ENCODE measurements at places on chromosomes 2 and 18. TPM values are rescaled to one million over a fixed set of nuclear protein-coding genes. Genes with fewer than 3 reads are reported as not detected.

CIB4 gene
- total RNA-seq, result not detected

GALM gene
- total RNA-seq, result 21.6 TPM

UGT1A3 gene
- total RNA-seq, result not detected

LHCGR gene
- total RNA-seq, result 0.45 TPM

GPC1 gene
- 56.9 TPM for total RNA-seq

HOXD9 gene
- not detected for total RNA-seq

DNAJB2 gene
- 25.5 TPM for total RNA-seq

HOXD4 gene
- not detected for total RNA-seq

PLEKHH2 gene
- total RNA-seq, result 6.7 TPM

GPR35 gene
- total RNA-seq, result 0.39 TPM

C1GALT1C1L gene
- total RNA-seq, result not detected

G6PC2 gene
- total RNA-seq, result not detected

LONRF2 gene
- 0.24 TPM for total RNA-seq

DNA sequence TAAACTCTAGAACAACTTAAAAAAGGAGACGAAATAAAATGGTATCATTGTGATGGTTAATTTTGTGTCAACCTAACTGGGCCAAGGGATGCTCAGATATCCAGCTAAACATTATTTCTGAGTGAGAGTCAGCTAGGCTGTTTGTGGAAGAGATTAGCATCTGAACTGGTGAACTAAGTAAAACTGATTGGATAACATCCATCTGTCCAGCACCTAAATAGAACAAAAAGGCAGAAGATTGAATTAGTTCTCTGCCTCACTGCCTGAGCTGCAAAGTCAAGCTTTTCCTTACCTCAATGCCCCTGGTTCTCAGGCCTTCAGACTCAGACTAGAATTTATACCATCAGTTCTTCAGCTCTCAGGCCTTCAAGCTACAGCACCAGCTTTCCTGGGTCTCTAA is 30.0 kb downstream of the PPP3R1 start:
- no peak for DNase-seq

DNA sequence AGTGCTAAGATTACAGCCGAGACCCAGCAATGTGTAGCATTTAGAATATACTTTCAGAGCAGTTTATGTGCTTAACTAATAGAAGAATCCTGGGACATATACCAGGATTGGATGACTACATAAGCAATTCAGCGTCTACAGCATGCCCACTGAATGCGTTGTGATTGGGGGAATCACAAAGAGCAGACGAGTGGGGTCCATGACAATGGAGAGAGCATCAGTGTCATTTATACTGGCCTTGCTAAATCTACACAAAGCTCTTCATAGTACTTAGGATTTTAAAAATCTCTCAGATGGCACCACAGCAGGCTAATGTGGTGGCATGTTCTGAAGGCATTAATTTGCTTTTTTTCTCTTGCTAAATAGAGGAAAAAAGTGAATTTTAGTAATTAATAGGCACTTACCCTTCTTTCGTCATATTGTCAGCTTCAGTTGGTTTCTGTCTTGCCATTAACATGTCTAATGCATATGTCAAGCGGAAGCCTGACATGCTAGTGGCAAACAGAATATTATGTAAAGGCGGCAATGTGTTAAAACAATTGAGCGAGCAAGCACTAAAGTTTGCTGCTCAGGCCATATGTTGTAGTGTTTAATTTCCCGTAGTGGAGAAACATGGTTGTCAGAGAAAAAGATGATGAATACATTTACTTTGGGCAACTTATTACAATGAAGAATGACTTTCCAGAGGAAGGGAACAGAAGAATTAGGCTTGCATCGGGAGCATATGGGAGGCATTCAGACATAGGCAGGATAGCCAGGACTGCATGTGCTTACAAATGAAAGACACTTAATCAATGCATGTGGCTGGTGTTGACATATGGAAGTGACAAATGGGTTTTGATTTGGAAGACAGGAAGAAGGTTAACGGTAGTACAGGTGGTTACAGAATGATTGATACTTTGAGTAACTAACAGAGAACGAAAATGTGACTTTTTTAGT is 145.2 kb downstream of the ICOS start:
- DNase-seq, result peak; percentile 10

GRCh38 chr2:42030829-42031228 is 17.0 kb upstream of the PKDCC start:
- no peak for DNase-seq

GRCh38 chr2:207048416-207048815 is 109.1 kb downstream of the CPO start:
- no peak for DNase-seq

DNA sequence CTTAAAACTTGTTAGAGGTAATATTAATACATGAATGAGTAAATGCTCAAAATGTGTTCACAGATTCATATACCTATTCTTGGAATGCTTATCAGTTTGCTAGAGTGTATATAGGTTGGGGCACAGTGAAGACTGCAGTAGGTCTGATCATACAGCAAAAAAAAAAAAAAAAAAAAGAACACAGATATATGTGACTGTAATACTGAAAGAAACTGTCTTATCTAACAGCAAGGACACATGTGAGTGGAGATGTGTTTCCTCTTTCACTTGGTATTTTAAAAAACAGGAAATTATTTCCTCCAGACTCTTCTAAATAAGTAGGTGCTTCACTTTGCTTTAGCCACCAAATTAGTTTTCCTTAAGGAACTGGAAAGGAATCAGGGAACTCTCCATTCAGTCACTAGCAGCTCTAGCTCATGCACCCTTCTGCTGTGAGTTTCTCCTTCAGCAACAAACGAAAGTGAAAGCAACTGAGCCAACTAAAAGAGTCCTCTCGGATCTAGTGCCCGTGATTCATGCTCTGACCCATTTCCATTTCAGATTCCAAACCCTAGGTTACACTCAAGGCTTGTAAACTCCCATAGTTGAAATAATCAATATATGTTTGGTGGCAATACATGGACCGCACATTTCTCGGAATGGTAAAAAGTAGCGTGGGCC is 98.5 kb downstream of the DSEL start:
- no peak for DNase-seq

DNA sequence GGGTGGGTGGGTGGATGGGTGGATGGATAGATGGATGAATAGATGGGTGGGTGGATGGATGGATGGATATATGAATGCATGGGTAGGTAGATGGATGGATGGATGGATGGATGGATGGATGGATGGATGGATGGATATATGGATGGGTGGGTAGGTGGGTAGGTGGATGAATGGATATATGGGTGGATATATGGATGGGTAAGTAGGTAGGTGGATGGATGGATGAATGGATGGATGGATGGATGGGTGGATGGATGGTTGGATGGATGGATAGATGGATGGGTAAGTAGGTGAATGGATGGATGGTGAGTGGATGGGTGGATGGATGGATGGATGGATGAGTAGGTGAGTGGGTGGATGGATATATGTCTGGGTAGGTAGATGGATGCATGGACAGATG is 36.1 kb downstream of the MCFD2 start:
- DNase-seq, result no peak

DNA sequence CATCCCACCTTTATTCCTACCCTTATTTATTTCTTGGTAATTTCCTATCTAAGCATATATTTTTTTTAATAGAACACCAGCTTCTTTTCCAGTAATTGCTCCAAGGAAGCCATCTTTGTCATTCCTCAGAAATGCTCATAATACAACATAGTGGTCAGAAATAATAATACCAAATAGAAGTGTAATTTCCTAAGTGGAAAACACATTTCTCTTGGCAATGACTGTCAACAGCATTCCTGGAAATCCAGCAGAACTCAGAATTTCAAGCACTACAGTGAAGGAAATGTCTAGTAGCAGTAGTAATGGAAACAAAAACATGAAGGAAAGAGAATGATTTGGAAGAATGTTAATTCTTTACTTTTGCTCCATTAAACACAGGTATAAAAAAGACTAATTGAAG is 56.6 kb downstream of the GDF7 start:
- no peak for DNase-seq

GRCh38 chr2:163953390-163953907 is 217.6 kb upstream of the FIGN start:
- no peak for DNase-seq

GRCh38 chr18:13359210-13359609 is 140.7 kb downstream of the LDLRAD4 start:
- DNase-seq, result no peak

GRCh38 chr18:5582849-5583681 is 39.3 kb upstream of the EPB41L3 start:
- no peak for DNase-seq

GRCh38 chr2:161754379-161754778 is 130.2 kb downstream of the SLC4A10 start:
- no peak for DNase-seq

- no peak for DNase-seq
These were observed 55.1 kb downstream of the CYP27C1 start for GRCh38 chr2:127164761-127165538.

DNA sequence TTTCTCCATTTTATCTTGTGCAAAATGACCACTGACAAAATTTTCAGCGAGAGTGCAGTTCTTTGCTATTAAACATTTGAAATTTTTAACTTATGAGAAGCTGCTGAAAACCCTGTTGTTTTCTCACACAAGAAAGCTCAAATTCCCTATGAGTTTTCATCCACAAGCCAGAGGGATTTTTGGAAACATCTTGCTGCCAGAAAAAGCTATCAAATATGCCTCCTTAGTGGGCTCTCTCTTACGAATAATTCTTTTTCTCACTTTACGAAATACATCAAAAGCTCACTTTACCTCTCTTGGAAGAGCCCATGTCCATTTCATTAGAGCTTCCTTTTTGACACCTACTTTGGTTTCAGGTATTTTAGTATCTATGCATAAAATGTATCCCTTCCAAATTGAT is 202.9 kb downstream of the KCNH7 start:
- no peak for DNase-seq

DNA sequence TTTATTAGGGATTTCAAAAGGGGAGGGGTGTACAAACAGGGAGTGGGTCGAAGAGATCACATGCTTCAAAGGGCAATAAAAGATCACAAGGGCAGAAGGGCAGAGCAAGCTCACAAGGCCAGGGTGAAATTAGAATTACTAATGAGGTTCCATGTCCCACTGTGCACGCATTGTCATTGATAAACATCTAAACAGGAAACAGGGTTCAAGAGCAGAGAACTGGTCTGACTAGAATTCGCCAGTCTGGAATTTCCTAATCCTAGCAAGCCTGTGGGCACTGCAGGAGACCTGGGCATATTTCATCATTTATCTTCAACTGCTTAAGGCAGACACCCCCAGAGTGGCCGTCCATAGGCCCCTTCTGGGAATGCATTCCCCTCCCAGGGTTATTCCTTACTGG is 408.2 kb downstream of the ZNF804A start:
- DNase-seq, result peak; percentile 77

GRCh38 chr2:112024896-112025491 is 30.1 kb upstream of the TMEM87B start:
- no peak for DNase-seq

GRCh38 chr18:42048158-42048557 is 93.1 kb downstream of the PIK3C3 start:
- DNase-seq, result no peak

GRCh38 chr2:235146206-235146605 is 194.4 kb downstream of the SH3BP4 start:
- DNase-seq, result no peak

DNA sequence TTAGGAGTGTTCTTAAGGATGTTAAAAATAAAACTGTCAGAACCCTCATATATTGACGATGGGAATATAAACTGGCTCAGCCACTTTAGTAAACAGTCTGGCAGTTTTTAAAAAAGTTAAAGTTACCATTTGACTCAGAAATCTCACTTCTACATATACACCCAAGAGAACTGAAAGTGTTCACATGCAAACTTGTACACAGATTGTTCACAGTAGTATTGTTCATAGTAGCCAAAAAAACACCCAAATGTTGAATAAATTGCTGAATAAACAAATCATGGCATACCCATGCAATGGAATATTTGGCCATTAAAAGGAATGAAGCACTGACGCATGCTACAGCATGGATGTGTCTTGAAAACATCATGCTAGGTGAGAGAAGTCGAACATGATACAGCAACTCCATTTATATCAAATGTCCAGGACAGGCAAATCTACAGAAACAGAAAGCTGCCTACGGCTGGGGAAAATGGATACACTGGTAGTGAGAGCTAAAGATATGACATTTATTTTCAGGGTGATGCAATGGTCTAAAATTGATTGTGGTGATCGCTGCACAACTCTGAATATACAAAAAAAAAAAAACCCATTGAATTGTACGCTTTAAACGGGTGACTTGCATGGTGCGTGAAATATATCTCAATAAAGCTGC is 10.1 kb downstream of the RPL31 start:
- no peak for DNase-seq

DNA sequence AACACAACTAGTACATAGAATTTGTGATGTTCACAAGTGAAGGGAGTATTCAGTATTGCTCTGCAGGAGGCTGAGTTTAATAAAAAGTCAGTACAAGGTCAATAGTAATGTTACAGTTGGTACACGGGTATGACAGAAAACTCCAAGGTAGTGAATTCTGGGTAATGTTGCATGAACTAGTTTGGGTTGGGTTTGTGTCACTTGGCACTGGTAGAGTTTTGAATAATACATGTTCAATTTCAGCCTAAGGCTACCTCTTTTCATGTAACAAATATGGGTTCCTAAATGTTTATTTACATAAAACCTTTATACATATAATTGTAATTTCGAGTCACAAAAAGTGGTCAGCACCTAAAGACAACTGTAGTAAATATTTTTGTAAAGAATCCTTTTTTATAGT is 19.4 kb downstream of the CTIF start:
- DNase-seq, result no peak

DNA sequence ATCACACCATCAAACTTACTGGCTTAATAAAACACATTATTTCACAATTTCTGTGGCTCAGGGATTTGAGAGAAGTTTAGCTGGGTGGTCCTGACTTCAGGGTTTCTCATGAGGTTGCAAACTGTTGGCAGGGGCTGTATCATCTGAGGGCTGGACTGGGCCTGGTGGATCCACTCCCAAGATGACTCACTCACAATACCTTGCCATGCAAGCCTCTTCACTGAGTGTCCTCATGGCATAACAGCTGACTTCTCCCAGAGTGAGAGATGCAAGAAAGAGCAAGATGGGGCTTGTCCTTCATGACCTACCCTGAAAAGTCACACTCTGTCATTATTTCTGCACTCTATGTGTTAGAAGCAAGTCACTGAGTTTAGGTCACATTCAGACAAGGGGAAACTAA is 73.8 kb downstream of the AQP4 start:
- DNase-seq, result no peak

- DNase-seq, result no peak
These were observed 698.1 kb upstream of the NXPH2 start for GRCh38 chr2:139478165-139478914.

- no peak for DNase-seq
These were observed 2.1 kb upstream of the SNED1 start for GRCh38 chr2:240996161-240996833.

GRCh38 chr2:237131749-237132533 is 46.3 kb downstream of the COPS8 start:
- no peak for DNase-seq

All from GM23338 (cell line).